ENCODE measurements at places on chromosomes 3 and 15.

- peak; percentile 33 for DNase-seq
These were observed 21.9 kb upstream of the TSEN2 start for GRCh38 chr3:12462159-12462947.

DNA sequence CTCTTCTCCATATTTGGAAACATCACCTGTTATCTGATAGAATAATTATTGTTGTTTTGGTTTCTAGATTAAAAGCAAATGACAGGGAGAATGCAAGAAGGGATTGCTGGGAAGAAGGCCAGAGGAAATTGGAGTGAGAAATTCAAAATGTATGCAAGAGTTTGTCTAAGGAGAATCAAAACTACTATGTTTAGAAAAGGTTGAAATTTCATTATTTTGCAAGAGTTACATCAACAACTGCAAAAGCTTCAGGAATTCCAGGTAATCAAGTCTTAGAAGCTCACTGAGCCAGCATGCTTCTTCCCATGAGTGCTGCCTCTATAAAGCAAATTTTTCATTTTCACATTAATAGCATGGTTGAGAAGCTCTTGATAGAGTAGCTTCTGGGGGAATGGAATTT is 177.2 kb upstream of the GBE1 start:
- DNase-seq: no peak

DNA sequence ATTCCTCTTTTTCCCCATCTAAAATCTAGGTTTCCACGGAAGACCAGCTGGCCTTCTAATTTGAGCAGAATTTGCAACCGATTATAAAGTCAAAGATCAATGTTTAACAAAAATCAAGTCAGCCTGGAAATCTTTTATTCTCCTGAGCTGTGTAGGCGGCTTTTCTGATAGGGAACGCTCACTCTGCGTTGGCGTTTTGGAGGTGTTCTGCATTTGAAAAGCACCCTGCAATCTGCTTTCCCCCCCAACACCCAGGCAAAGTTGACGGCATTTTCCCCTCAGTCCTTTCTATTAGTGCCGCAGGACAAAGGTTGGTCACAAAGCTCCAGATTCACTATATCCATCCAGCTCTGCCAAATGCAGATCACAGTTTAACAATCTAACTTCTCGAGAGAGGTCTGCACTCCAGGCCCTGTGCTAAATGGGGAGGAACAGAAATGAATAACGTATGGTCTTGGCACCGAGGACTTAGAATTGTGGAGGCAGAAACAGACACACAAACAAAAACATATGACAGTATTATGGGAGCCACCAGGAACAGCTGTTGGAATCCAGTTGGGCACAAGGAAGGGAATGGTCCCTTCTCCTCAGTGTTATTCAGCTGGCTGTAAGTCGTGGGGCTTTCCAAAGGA is 50.4 kb upstream of the LARS2 start:
- DNase-seq: no peak

- DNase-seq: no peak
These were observed 36.3 kb upstream of the MYLK start for GRCh38 chr3:123920383-123920782.

DNA sequence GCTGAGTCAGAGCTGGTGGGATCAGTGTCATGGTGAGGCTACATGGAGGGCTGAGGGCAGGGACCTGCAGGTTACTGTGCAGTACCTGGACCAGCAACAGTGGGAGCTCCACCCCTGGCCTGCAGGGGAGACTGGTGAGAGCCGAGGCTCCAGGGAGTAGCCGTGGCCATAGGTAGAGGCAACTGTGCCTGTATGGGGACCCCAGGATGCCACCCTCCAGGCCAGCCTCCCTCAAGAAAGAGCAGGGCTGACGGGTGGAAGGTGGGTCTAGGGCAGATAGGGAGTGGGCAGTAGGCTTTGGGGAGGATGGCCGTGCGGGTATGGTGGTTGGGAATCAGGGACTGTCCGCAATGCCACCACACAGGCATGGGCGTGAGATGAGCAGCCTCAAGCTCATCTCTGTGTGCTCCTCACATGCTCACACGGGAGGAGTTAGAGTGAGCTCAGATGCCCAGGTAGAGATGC is 35.5 kb downstream of the FBLN2 start:
- DNase-seq: no peak

- DNase-seq: no peak
These were observed 7.0 kb downstream of the PPCDC start for GRCh38 chr15:75030424-75030823.

GRCh38 chr3:156371701-156372100 is 183.2 kb downstream of the SSR3 start:
- DNase-seq: no peak

DNA sequence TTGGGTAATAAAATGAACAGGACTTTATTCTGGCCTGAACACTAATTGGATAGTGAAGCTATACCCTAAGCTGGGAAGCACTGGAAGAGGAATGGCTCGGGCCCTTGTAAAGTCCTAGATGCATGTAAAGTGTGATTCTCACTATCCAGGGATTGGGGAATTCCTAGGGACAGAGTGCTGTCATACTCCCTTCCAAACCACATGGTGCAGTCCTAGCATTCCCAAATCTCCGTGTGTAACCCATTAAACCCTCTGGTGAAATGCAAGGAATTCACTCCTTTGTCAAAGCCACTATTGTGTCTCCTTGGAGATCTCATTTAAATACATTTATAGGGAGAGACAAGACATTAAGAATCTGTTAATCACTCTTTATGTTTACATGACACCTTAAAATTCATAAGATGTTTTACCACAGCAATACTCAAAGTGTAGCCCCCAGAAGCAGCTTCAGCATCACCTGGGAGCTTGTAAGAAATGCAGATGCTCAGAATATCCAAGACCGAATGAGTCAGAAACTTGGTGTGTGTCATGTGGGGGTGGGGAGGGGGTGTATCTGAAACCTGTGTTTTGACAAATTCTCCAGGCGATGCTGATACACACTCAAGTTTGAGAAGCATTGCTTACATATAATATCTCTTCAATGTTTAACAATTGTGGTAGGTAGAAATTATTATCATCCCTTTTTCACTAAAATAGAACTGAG is 121.8 kb upstream of the NPHP3 start:
- no peak for DNase-seq

DNA sequence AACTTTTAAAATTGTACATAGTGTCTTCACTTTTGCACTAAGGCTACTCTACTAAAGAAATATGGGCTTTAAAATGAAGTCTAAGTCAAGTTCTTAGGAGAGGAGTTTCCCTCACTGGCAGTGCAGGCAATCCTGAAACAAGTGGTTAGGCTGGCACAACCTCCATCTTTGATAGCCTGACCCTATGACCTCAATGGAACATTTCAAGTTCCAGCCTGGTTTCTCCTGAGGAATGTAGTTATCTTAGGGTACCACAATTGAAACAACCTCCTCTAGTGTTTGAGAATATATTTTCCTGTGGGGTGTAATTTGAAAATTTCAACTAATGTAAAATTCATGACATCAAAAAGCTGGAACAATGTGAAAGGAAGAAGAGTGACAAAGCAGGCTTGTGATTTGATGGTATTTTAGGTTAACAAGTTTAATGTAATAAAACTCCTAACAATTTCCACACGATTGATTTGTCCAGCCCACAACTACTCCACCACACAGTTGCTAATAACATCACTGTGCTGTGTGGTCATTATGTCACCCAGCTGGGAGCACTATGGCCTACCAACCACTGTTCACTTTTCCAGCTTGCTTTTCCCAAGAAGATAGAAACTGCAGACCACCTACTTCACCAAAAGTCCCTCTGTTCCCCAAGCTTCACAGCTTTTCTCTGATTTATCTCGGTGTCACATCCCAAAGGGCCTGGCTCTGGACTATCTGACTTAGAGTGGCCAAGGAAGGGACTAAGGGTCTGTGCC is 1.8 kb downstream of the WWTR1 start:
- no peak for DNase-seq

- peak; percentile 56 for DNase-seq
These were observed at the start of gene RTP4 for GRCh38 chr3:187368251-187369088. Gene RTP4, plus strand, starts transcription at chr3:187368385. Its CDS starts 57 bp downstream, at chr3:187368442.

DNA sequence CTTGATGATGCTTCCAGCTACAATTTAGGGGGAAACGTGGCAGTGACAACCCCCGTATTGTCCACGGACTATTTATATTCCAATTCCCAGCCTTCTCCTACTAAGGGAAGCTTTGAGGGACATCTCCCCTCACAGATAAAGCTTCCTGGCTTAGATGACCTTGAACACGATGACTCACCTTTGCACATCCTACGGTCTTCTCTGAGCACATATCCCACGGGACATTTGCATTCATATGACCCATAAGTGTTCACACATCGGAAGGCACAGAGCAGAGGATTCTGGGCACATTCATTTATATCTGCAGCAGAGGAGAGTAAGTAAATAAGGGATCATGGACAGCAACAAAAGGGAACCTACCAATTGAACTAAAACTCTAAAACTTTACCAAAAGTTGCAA is 101.5 kb downstream of the DUT start:
- no peak for DNase-seq

GRCh38 chr3:37174532-37175126 is at the start of gene LRRFIP2:
Gene LRRFIP2, minus strand, starts transcription at chr3:37174582. Its CDS starts 25,599 bp downstream, at chr3:37148983.
- DNase-seq: no peak

DNA sequence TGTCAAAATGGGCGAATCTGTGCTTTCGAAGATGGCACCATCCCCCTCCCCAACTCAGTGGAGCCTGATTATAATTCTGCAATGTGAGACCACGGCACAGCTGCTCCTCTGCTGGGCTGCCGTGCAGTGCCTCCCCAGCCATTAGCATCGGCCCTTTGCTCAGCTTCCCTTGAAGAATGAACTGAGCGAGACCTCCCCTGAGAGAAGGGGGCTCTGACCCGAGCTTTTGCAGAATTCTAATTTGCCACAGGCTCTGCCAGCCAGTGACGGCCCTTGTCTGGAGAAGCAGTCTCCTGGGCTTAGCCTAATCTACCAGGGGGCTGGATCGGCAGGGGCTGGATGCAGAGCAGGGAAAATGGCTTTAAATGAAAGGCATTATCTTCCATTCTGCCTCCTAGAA is 57.2 kb downstream of the GLDN start:
- DNase-seq: no peak

DNA sequence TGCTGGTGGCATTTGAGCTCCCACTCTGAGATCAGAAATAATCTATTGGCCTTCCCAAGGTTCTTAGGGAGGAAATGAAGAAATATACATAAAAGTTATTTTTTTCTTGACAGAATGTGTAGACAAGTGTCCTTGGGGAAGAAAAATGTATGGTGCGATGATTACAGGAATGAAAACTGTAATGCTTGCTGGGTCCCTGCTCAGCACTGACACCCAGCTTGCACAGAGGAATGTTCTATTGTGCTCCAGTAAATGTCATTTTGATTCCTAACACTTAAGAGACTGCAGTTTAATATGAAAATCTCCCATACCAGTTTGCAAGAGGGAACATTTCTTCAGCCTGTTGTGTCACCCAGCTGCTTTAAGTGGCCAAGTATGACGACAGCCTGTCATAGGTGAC is 271.3 kb upstream of the TPM1 start:
- no peak for DNase-seq

DNA sequence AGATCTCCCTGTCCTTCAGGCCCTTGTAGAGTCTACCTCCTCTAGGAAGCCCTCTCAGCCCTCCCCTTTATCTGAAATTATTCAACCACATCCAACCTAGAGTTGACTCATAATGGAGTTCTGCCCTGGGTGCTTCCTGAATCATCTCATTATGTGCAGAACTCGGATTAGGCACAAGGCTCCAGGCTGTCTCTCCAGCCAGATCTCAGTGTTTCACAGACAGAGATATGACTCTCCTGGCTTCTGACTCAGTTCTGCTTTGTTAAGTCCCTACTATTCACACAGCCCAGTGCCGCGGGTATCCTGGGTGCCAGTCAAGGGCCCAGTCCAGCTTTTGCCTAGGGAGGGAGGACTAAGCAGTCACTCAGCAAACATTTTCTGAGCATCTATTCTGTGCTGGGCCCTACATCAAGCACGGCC is 9.3 kb downstream of the STRA6 start:
- DNase-seq: no peak

- DNase-seq: no peak
These were observed 17.7 kb downstream of the STAG1 start for GRCh38 chr3:136734382-136735070.

GRCh38 chr3:38095669-38096483 is 41.1 kb downstream of the ACAA1 start:
- no peak for DNase-seq

GRCh38 chr3:194244167-194244566 is 107.0 kb downstream of the CPN2 start:
- DNase-seq: no peak

DNA sequence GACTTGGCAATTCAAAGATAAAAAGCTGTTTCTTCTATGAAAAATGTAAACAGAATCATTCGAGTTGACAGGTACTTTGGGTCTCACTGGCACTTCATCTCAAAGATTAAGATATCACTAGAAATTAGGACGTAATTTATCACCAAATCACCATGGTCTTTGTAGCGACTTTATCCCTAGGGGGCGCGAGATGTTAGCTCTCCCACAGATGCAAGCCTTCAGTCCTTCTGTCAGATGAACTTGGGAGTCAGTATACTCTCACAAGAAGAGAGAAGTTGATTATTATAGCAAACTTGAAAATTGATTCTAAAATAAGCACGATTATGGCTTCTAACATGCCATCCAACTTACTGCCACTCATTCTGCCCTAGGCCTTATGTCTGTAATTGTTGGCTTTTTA is 150.3 kb downstream of the ALCAM start:
- DNase-seq: no peak

DNA sequence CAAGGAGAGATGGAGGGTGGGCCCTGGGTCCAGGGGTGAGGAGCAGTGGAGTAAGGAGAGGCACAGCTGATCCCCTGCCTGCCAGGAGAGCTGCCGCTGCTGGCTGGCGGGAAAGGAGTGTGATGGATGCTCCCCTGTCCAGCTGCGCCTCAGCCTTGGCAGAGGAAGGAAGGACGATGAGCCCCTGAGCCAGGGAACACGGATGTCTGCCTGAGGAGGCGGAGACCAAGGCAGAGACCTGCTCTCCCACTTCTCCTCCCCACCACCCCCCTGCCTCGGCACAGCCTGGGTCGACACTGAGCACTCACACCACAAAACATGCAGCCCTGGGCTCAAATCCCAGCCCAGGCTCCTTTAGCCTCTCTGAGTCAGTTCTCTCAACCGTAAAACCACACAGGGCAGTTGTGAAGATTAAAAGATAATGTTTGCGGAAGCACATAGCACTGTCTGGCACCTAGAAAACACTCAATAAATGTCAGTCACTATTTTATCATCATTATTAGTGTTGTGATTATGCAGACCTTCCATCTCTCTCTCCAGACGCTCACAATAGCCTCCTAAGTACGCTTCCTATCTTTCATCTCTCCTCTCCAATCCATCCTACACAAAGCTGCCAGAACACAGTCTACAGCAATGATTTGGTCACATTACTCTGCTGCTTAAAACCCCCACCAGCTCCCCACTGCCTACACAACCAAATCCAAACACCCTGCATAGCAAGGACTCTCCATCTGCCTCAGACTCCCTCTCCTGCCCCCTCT is 52.2 kb downstream of the SEMA5B start:
- DNase-seq: peak; percentile 24

Measured in activated naive CD4-positive, alpha-beta T cell treated with anti-CD3 and anti-CD28 coated beads, Interleukin-2, amount 10 ng/mL, durations not matched to agents 7 days and 5 days (primary cell).